ENCODE measurements at places on chromosomes 2 and 18.

DNA sequence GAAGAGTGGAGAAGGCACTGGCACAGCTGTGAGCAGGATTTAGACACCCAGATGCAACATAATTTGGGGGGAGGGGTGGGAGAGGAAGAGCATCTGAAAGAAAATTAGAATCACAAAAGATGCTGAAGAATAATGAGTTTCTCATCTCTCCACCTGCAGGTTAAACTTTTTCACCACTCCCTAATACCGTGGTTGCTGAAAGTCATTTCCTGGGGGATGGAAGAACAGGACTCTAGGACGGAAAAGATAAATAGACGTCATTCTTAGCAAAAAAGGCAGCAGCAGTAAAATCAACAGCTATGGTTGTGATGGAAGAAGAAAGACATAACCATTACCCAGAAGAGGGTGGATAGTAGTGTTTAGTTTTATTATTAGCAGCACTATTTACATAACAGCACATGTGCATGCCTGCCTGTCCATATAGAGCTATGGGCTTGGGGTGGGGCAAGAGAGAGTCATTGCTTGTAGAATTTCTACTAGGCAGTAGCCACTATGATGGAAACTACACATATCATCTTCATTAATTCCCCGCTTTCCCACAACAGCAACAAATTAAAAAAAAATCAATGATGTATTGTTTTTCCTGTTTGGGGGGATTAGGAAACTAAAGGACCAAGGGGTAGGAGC lies 212.2 kb downstream of the TRIB2 start:
- DNase-seq: peak; percentile 6

DNA sequence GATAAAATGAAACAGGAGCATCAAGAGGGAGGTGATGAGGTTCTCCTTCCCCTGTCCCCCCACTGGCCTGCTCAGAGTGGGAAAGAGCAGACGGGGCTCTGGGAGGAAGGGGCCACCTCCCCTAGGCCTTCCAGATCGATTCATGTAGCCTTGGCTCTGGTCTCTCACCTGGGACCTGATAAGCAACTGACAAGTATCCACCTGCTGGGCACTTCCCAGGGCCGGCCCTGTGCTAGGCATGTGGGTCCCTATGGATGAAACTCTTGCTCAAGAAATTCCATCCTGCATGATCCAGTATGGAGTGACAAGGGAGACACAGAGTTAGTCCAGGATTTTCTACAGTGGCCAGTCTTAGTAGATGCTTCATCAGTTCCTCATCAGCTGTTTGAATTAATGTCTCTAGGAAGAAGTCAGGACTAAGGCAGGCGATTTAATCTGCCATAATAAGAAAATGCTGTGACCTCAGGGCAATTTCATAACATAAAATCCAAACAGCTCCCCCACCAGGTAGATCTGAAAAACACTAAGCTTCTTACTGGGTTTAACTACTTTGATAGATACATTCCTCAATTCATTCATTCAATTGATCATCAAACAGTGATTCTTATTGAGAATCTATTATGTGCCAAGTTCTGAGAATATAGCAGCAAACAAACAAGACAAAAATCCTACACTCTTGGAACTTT lies 44.7 kb upstream of the ZFP36L2 start:
- no peak for DNase-seq

- no peak for DNase-seq
Observed at GRCh38 chr2:71706121-71706520, 252.8 kb downstream of the DYSF start.

DNA sequence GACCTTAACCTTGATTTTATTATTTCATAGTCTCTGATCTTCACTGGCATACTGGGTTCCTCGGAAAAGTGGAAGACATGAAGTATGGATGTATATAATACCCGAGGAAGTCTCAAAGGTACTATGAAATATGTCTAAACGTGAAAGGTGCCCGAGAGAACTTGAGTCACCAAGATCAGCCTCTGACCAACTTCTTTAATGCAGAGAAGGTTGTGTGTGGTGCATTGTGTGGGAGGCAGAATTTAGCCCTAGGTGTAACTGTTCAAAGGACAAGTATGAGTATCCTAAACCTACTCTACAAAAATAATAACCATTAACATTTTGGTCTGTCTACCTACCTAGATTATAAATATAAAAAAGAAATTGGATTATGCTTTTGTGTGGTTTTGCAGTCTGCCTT lies 36.1 kb downstream of the OSBPL6 start:
- DNase-seq: no peak

- DNase-seq: no peak
Observed at GRCh38 chr18:9020221-9020620, 82.3 kb upstream of the NDUFV2 start.

DNA sequence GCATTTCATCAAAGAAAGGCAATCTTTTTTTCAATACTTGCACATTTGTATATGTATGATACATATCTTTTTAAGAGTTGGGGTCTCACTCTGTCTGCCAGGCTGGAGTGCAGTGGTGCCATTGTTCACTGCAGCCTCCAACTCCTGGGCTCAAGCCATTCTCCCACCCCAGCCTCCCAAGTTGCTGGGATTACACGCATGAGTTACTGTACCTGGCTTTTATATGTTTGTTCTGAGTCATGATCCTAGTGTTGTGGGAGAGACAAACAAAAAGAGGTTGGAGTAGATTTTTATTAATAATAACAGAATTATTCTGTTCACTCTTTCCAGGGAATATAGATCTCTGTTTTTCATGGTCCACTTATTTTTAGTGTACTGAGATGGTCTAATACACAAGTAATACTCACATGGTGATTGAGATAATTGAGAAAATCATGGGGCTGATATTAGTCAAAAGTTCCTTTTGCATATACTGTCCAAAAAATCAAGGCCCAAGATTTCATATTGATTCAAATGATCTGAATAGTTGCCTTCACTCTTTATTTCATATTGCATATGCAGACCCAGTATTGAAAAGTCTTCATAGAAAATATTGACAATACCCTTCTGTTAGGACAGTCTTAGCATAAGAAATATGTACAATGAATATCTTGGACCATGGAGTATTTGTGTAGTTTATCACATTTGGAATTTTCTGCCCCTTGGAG lies 138.3 kb downstream of the FMNL2 start:
- DNase-seq: no peak

DNA sequence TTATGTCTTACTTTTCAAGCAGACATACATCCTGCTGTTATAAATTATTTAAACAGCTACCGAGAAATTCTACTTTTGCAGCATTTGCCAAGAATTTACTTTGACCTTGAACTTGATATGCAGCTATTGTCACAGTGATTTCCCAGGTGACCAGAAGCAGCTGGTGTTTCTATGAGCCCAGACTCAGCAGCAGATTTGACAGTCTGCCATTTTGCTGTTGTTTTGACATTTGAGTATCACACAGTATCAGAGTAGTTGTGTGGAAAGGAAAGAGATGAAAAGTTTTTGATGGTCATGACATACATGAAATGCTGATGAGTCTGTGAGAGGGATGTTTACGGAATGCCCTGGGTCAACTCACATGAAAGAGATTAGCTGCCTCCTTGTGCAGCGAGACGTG lies 6.6 kb upstream of the CCDC195 start:
- DNase-seq: no peak

GRCh38 chr2:238554468-238555315 lies 128.0 kb downstream of the ASB1 start:
- peak; percentile 45 for DNase-seq

DNA sequence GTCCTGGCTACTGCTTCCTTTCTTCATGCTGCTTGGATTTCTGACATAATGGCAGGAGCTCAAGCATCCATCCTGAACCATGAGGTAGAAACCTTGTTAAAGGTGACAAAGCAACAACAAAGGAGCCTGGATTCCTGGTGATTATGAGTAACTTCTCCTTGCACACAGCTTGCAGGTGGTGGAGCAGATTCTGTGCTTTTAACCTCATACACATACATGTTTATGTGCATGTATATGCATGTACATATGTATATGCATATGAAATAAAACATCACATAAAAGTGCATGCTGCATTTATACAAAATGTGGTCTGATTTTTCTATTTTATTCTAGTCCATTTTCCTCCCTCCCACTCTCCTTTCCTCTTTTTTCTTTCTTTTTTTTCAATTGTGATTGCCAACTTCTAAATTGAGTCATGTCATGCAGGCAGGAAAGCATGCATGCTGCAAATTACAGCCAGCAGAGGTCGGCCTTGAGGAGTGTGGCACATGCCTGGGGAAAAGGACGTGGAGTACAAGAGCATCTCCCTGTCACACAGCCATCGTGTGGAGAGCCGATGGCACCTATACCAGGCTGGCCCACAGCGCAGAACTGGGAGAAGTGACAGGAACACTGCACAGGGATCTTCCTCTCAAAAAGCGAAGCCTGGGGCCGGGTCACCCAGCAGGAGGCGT lies 17.9 kb downstream of the LCT start:
- peak; percentile 55 for DNase-seq

GRCh38 chr2:73043276-73043675 lies 28.2 kb downstream of the SFXN5 start:
- no peak for DNase-seq

DNA sequence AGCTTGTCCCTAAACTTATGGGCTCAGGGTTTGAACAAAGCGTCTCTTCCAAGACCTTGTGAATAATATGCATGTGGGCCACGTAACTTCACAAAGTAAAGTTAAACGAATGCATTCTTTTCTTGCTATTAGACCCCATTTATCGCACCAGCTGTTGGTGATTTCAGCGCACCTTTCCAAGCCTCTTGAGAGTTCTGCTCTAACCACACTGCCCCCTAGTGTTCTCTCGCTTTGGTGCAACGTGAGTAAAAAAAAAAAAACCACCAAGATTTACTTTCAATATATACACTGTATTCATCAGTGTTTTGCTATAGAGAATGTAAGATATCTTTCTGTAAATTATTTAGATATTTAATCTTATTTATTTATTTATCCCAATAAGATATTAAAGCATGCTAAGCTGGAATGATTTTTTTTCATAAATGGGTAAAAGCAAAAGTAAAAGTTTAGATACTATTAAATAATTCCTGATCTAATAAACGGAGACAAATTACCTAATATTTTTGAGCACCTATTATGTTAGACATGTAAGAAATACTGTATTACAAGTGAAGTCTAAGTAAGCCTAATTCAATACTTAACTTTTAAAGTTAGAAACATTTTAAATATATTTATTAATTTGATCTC lies 459.5 kb downstream of the DLGAP1 start:
- DNase-seq: peak; percentile 32

- no peak for DNase-seq
Observed at GRCh38 chr2:50125246-50125645, 906.7 kb downstream of the NRXN1 start.

DNA sequence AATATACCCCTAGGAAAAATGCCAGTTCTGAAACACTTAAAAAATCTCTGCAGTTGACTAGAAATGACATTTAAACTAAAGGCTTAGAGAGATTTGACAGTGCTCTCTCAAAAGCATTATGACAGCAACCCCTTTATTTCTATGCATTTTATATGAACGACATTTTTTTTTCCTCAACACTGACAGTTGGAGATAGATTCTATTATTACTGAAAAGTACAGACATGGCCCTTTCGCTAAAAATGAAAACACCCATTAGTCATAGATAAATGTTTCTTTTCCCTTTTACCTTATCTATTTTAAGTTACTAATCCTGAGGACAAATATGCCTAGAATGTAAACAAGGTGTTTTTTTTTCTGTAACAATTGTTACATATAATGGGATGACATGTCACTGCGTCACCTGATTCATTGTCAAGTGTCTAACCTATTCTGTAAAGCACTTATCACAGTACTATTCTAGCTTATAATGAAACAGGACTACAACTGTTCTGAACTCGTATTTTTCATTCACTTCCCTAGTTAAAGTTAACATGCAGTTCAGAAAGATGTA lies 1169.6 kb upstream of the CRIM1 start:
- no peak for DNase-seq

DNA sequence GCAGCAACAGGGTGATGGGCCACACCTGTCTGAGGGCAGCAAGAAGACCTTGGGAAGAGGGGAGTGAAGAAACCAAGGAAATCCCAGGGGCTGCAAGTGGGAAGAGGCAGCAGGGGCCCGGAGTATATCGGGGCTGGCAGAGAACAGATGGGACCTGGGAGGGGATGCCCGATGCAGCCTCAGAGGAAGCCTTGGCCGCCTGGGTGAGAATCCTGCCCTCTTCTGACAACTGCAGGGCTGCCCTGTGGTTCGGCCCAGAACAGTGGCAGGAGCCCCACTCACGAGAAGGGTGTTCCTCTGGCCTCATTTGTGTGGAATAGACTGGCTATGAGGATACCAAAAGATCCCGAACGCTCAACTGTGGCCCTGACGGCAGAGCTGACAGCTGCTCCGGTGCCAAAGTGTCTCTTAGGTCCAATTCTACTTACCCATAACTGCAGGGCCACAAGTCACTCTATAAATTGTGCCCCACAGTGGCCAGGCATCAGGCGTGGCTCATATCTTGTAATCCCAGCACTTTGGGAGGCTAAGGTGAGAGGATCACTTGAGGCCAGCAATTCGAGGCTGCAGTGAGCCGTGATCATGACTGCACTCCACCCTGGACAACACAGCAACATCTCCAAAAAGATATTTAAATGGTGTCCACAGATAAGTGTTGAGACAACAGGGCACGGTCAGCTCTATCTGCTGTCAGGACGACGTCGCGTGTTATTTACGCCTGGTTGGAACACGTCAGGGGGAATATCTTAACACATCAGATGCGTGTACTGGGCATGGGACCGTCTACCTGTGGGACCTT lies 23.6 kb upstream of the ID2 start:
- DNase-seq: no peak

- no peak for DNase-seq
Observed at GRCh38 chr2:232382331-232383225, 4.0 kb downstream of the ALPP start.

DNA sequence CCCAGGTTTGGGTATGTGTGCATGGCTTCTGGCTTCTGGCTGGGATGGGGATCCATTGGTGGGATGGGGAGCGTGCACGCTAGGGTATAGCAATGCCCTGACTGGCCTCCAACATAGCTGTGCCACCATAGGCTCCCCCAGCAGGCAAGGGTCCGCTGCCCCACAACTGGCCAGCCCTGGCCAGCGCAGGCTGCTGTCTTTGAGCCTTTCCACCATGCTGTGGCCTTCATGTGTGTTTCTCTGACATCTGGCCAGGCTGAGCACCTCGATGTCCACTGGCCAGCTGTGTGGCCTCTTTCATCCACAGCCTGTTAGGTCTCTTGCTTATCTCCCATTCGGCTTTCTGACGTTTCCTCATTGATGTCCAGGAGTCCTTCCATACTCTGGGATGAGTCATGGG lies 231.3 kb downstream of the NDUFA10 start:
- no peak for DNase-seq

DNA sequence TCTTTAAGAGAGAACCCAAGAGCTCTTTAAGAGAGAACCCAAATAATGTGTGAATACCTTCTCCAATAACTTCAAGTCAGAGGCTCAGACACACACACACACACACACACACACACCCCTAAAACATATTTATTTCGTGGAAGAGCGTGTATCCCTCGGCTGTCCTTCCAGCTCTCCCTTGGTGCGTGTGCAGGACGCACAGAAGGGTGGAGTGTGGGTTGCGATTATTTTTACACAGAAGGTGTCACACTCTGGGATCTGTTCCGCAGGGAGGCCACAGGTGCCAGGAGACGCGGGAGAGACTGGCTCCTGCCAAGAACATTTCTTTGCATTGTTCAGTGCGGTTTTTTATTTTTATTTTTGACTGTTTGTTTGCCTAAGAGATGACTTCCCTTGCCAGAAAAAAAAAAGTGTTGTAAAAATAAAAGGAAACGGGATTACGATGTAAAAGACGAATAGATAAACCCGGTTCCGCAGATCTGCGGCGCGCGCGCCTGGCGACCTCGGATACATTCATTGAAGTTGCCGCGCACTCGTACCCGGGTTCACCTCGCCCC lies 47.3 kb upstream of the ATP6V1B1 start:
- DNase-seq: no peak
